H54 (cell line): ENCODE measurements at places on chromosomes 5 and 9.

DNA sequence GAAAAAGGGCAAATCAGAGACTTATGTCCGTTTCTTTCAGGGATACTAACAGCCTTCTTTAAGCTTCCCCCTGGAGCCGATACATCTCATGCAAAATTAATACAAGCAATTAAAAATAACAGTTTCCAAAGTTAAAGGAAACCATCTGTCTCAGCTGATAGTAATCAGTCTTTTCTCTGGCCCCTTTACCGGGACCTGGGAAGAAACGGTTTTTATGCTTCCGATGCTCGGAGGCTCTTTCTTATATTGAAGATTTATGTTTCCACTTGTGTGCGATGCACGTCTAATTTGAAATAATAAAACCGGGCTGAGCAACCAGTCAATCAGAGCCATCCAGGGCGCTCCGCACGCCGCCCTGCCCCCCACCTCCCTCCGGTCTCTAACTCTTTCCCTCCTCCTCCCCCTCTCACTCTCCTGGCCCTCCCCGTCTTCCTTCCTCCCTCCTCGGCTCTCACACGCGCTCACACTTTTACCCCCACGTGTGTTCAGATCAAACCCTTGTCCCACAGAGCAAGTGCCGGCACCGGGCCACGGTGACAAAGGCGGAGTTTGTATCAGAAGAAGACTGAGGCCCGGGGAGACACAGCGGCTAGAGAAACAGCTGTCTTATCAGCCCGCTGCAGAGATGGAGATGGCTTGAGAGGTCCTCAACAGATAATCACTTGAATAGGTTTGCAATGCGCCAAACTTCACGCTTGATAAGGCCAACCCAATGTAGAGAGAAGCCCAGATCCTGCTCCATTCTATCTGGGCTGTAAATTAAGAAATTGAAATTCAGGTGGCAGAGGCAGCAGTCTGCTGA lies 5.1 kb upstream of the ELAVL2 start:
- DNase-seq = no peak

DNA sequence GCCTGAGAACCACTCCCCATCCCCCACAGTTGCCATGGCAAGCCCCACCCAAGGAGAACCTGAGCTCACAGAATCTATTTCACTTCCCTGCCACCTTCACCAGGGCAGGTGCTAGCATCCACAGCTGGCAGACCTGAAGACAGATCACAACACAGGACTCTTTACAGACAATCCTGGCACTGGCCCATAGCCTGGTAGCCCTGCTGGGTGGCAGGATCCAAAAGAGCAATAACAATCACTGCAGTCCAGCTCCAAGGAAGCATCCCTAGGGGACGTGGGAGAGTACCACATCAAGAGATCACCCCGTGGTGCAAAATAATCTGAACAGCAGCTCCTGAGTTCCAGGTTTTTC lies 463.2 kb upstream of the PIK3R1 start:
- no peak for DNase-seq

DNA sequence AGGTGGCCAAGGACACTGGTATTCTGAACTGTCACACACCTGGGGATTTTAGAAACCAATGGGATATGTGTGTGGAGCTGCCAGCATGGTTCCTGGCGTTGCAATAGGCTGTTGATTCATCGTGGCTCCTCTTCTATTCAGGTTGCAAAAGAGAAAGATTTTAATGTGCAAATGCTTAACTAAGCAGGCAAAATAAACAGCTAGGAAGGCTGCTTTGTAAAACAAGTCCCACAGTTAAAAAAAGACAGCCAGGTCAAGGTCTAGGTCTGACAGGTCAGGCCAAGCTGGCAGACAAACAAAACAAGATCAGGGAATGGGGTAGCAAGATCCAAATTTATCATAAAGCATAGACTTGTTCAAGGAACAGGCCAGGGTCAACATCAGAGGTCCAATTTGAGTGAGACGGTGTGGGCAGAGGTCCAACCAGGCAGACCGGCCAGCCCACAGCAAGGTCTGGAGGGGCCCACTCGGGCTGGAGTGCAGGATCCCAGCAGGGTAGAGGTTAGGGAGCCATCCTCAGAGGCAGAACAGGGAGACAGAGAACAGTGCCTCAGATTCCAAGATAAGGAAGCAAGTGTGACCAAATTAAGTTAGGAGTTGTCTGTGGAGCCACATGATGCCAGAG lies 45.6 kb downstream of the SUB1 start:
- no peak for DNase-seq

- no peak for DNase-seq
Measured at GRCh38 chr5:116577064-116577788, 2.6 kb upstream of the SEMA6A start.

DNA sequence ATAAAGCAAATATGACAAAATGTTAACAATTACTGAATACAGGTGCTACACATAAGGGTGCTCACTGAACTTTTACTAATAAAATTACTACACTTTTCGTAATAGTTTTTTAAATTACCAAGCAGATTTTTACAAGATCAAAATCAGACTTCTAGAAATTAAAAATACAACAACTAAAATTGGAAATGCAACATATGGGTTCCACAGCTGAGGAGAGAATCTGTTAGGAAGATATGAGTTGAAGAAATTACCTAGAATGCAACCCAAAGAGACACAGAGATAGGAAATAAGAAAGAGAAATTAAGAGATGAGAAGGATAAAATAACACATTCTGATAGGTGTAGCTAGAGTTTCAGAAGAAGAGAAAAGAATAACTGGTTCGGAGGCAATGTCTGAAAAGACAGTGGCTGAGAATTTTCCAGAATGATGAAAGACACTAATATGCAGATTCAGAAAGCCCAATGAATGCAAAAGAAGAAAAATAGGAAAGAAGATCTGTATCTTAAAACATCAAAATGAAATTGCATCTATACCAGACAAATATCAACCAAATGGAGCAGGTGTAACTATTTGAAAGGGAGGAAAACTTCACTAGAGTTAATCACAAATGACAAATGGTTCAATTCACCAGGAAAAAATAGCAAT lies 95.8 kb downstream of the MAPKAP1 start:
- no peak for DNase-seq

DNA sequence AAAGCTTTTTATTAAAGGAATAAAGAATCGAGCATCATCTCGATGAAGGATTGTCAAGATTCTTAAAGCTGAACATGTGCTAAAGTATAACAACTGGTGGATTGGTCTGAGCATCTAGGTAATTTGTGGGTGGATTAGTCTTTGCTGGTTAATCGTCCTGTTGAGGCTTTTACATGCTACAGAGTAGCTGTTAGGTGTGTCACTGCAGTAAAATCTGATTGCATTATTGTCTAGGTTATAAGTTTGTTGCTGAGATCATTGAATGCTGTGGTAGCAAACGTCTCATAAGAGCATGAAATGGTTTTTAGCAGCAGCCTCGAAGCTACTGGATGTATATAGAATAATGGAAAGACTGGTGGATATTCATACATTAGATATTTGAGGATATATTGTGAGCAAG lies 7.2 kb downstream of the FBXO38 start:
- no peak for DNase-seq

DNA sequence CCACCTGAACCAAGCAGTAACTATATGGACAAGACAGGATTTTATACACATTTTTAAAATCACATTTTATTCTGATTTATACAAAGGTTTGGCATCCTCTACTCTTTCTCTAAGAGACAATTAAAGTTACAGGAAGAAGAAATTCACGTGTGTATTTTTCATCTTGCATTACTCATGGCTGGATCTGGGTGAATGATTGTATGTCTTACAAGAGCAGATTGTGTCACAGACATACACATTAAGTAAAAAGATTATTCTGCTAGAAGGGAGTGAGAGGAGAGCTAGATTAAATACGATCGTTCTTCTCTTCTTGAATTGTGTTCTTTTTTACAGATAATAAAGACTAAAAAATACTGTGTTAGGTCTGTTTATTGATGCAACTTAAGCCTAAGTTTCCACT lies 20.8 kb upstream of the CEP120 start:
- no peak for DNase-seq

- DNase-seq = peak; percentile 100
Measured at GRCh38 chr9:134502809-134503211, 138.8 kb upstream of the COL5A1 start.

- DNase-seq = no peak
Measured at GRCh38 chr9:35618325-35618727, at the start of gene CD72. CD72 (minus strand) TSS chr9:35618413; CDS start chr9:35618303, 110 bp downstream.

GRCh38 chr9:136544964-136545691 lies 720 bp downstream of the NOTCH1 start:
- DNase-seq = peak; percentile 71

DNA sequence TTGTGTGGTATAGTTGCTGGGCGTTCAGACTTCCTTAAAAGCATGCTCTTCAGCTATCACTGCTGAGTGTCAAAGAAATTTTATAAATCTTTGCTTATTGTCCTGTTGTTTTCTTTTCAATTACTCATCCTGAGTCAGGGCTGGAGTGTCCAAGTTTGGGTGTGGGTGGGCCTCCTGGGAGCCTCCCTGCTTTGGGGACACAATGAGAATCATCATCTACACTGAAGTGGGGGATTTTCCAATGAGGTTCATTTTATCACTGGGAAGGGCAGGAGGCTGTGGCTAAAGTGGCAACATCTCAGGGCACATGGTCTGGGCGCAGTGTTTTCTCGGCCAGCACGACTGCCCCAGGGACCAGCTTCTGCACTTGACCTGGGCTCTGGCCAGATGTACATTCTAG lies 19.5 kb downstream of the GFPT2 start:
- DNase-seq = peak; percentile 78

GRCh38 chr9:74644023-74644422 lies 146.9 kb downstream of the RORB start:
- DNase-seq = no peak
